Stimulated activated CD8-positive, alpha-beta memory T cell treated with anti-CD3 and anti-CD28 coated beads, Interleukin-4, amount 100 ng/mL, for 1 hour (primary cell): ENCODE measurements at places on chromosomes 1 and 21.

GRCh38 chr1:9720785-9721605 is 69.5 kb downstream of the PIK3CD start:
- no peak for DNase-seq

- no peak for DNase-seq
Measured at GRCh38 chr1:165632152-165632469, 1.1 kb downstream of the MGST3 start.

GRCh38 chr1:22803833-22804232 is 93.2 kb downstream of the EPHB2 start:
- DNase-seq: no peak

- no peak for DNase-seq
Measured at GRCh38 chr1:244112041-244112440, 61.0 kb downstream of the ZBTB18 start.

- no peak for DNase-seq
Measured at GRCh38 chr1:44405798-44406736, 1.0 kb downstream of the RNF220 start.

GRCh38 chr1:74005533-74005932 is 192.4 kb downstream of the LRRIQ3 start:
- DNase-seq: no peak

DNA sequence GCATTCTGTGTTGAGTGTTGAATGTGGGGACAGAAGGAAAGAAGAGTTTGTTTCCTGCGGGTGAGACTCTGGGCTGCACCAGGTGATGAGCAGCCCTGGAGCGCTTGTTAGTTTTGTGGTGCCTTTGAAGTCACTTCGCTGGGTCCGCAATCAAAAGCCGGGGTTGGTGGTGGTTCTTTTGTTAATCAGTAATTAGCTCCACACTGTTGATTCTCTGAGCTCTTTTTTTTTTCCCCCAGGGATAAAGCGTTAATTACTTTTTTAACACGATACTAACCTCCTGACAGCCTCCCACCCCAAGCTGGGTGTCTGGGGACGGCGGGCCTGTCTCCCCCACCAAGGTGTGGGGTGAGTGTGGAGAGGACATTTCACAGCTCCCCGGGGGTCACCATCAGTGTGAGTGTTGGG is 56.6 kb downstream of the AGPAT3 start:
- no peak for DNase-seq

- no peak for DNase-seq
Measured at GRCh38 chr1:228430243-228430642, 13.6 kb upstream of the TRIM17 start.

GRCh38 chr1:161481624-161482392 is 23.4 kb upstream of the FCGR2A start:
- no peak for DNase-seq

- DNase-seq: no peak
Measured at GRCh38 chr1:166972193-166972592, 3.1 kb downstream of the ILDR2 start.
